ENCODE measurements at places on chromosomes 2 and 18.

DNA sequence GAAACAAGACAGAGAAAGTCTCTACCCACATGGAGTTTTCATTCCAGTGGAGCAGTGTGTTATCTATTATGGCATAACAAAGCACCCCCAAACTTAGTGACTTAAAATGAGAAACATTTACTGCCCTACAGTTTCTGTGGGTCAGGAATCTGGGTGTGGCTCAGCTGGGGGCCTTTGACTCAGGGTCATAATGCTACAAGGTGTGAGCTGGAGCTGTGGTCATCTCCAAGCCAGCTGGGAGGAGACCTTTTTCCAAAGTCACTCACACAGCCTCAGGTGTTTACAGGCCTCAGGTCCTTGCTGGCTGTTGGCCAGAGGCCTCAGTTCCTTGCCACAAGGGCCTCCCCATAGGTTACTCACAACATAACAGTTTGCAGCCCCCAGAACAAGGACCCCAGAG lies 169.2 kb downstream of the ETAA1 start:
- DNase-seq = no peak

DNA sequence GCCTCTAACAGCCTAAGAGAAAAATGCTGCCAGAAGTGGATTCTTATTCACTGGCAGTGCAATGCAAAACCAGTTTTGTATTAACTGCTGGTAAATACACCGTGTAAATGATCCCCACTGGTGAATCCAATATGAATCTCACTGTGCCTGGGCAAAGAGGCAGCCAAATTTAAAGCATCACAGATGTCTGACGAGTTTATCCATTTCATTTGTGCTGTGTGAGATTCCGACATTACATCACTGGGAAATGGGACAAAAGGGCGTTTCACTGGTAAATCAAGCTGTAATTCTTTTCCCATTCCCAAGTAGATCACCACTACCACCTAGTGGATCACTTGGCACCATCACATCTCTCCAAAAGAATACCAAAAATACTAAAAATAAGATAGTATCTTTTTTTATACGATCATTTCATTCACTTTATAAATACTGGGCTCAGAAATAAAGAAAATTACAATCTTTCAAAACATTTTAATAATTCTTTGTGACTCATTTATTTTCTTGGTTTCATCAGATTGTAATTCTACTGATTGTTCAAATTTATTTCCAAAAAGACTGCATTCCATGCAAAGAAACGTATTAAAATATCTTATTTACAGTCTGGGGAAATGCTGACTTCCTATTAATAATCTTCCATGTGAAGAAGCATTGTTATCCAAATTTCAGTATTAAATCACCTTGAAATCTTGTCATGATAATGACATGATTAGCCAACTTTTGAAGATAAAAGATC lies 125.6 kb downstream of the GRB14 start:
- no peak for DNase-seq

DNA sequence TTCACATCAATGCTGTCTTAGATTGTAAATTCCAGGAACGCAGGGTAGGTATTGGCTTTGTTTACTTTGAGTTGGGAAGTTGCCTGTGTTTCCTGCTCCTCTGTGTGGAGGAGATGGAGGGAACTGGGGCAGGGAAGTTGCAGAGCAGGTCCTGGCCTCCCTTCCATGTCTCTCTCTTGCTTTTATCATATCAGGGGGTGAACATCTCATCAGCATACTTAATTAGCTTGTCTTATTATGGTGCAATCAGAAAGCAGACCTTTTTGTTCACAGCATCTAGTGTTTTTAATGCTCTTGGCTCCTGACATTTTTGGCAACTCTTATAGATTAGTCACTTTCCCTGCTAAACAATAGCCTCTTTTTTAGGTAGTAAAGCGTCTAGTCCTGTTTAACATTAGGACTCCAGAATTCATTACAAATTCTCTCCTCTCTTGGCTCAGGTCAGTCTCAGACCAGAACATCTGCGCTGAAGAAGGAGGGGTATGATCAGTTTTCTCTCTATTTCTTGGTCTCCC lies 11.5 kb upstream of the DIPK1C start:
- DNase-seq = no peak

- DNase-seq = no peak
These were observed 98.7 kb downstream of the ACVR1 start for GRCh38 chr2:157777427-157777826.

- no peak for DNase-seq
These were observed 24.4 kb downstream of the SGPP2 start for GRCh38 chr2:222448748-222449181.

- no peak for DNase-seq
These were observed 127.3 kb downstream of the XRCC5 start for GRCh38 chr2:216236486-216236885.
